ENCODE measurements at places on chromosomes 12 and 14.
A peak's percentile ranks its signal among the peaks of the same experiment; 100 is the strongest.

- DNase-seq, result no peak
Observed at GRCh38 chr14:63752449-63753169, 24.7 kb upstream of the SGPP1 start.

- DNase-seq, result no peak
Observed at GRCh38 chr12:115349711-115350110, 665.7 kb upstream of the TBX3 start.

DNA sequence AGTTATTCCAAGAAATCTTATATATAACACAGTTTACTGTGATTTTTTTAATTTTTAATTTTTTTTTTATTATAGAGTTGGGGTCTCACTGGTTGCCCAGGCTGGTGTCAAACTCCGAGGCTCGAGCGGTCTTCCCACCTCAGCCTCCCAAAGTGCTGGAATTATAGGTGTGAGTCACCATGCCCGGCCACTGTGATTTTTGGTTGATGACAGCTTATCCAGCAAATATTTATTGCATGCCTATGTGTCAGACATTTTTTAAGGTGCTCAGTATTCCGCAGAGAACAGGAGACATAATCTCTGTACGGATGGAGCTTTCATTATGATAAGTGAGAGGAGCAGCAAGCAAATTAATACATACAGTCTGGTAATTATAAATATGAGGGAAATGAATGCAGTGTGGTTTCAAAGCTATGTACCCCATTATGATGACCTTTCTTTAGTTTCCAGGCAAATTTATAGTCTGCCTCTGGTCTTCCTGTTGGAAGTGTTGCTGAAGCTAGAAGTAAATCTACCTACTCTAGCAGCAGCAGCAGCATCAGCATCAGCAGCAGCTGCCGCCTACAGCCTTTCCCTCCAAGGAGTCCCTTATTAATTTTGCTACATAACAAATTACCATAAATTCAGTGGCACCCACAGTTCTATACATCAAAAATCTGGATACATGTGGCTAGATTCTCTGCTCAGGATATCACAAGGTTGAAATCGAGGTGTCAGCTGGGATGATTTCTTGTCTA lies 32.3 kb downstream of the FRS2 start:
- no peak for DNase-seq

- no peak for DNase-seq
Observed at GRCh38 chr14:89089330-89089729, 264.9 kb downstream of the TTC8 start.

- DNase-seq, result no peak
Observed at GRCh38 chr14:61129168-61129745, 148.2 kb downstream of the SLC38A6 start.

- peak; percentile 26 for DNase-seq
Observed at GRCh38 chr14:93733631-93734030, 54.7 kb downstream of the PRIMA1 start.

DNA sequence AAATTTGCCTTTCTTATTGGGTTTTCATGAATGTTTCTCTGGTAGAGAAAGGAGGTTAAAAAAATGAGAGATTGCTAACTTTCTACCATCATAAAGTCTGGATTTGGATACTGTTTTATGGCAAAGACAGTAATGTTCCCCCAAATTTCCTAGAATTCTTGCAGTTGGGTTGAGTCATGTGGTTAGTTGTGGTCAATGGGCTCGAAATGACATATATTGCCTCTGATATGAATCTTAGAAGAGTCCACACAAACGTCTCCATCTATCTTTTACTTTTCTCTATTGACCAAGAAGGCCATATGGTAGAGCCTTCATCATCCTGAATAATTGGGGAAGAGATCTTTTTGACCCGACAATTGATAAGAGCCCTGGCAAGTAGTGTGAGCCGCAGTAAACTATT lies 119.5 kb upstream of the PMCH start:
- no peak for DNase-seq

- no peak for DNase-seq
Observed at GRCh38 chr12:131258398-131258797, 304.7 kb downstream of the ADGRD1 start.

- no peak for DNase-seq
Observed at GRCh38 chr12:46244273-46244915, 24.4 kb downstream of the SLC38A1 start.

- DNase-seq, result no peak
Observed at GRCh38 chr12:20463913-20464524, 95.7 kb downstream of the PDE3A start.

GRCh38 chr12:211639-212414 lies 2.1 kb downstream of the SLC6A12 start:
- no peak for DNase-seq

- DNase-seq, result no peak
Observed at GRCh38 chr14:95354834-95355233, 35.1 kb upstream of the CLMN start.

- no peak for DNase-seq
Observed at GRCh38 chr12:9066755-9067423, 48.8 kb downstream of the A2M start.

DNA sequence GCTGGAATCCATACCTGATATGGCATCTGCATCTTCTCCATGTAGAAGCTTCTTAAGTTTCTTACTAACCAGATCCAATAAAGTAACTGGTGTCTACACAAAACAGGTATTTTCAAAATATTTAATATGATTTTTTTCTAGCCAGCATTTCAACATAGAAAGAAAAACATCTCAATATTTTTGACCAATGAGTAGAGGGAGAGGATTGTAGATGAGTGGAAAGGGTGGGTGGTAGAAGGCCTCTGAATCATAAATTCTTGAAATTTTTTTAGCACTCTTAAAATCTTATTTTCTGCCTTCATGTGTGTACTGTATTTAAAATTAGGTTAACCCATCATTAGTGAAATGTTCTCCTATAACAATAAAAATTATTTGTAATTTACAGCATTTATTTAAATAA lies 18.0 kb downstream of the DEPDC4 start:
- DNase-seq, result no peak

- DNase-seq, result peak; percentile 73
Observed at GRCh38 chr14:81269100-81269978, 48.6 kb upstream of the GTF2A1 start.

- DNase-seq, result peak; percentile 75
Observed at GRCh38 chr12:64796205-64796845, 28.1 kb upstream of the TBC1D30 start.

DNA sequence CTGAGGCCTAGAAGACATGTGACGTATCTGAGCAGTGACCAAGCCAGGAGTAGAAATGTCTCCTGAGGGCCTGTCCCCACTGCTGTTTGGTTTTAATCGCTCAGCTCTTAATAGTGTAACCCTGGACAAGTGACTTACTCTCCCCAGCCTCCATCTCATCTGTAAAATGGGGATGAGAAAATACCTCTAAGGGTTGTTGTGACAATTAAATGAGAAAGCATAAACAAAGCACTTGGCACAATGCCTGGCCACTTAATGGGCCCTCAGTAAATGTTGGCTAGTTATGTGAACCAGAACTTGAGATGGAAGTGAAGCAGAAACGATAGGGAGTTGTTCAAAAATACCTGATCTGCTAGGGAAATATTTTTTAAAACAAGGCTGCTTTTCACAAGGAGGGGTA lies 58.2 kb downstream of the HMGA2 start:
- no peak for DNase-seq

- DNase-seq, result no peak
Observed at GRCh38 chr14:42277840-42278239, 671.2 kb downstream of the LRFN5 start.

- DNase-seq, result no peak
Observed at GRCh38 chr14:76320486-76320885, 55.5 kb upstream of the ESRRB start.

DNA sequence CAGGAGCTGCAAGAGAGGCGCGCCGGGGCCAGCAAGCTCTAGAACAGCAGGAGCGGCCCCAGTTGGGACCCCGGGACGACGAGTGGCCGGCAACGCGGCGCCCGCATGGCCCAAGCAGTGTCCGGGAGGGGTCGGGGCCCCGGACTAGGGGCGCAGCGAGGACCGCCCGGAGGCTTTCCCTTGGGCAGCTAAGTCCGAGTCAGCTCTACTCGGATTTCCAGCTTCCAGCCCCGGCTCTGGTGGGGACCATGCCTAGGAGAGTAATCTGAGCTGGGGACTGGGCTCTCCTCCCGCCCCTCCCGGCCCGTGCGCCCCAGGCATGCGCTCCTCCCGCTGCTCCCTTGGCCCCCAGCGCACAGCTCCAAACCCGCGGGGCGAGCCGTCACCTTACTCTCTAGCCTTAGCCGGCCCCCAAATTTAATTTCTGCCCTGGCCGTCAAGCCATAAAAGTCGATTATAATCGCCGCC lies 41.6 kb upstream of the CAPRIN2 start:
- DNase-seq, result no peak

- DNase-seq, result no peak
Observed at GRCh38 chr14:102900631-102901571, 21.6 kb upstream of the AMN start.

DNA sequence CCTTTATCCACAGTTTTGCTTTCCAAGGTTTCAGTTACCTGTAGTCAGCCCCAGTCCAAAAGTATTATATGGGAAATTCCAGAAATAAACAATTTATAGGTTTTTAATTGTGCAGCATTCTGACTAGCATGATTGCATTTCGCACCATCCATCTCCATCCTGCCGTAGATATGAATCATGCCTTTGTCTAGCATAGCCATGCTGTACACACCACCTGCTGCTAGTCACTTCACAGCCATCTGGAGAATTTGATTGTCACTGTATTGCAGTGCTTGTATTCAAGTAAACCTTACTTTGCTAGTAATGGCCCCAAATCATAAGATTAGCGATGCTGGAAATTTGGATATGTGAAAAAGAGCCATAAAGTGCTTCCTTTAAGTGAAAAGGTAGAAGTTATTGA lies 36.0 kb downstream of the MUCL1 start:
- peak; percentile 10 for DNase-seq

- DNase-seq, result no peak
Observed at GRCh38 chr14:75770635-75771034, 109.6 kb downstream of the TTLL5 start.

DNA sequence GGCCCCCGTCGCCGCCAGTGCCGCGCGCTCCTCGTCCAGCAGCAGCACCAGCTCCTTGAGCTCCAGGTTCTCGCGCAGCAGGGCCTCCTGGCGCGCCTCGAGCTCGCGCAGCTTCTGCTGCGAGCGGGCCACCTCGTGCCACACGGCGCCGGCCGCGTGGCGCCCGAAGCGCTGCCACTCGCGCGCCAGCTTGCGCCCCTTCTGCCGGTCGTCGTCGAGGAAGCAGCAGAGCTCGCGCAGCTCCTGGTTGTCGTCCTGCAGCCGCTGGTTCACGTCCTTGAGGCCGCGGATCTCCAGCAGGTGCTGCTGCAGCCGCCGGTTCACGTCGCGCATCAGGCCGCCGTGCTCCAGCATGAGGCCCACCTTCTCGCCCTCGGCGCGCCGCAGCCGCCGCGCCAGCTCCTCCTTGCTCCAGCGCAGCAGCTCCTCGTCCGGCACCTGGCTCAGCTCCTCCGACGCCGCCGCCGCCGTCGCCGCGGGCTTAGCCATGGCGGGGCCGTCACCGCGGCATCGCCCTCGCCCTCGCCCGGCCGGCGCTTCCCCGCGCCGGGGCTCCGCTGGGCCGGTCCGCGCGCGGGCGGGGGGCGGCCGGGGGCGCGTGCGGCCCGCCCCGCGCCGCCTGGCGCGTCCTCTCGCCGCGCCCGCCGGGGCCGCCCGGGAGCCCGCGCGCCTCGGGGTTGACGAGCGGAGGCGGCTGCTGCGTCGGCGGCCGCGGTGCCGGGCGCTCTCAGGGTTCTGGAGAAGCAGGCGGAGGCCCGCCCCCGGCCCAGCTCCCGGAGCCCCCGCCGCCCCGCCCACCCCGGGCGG lies at the start of gene CCDC85C:
Gene CCDC85C (minus strand): TSS at position 737 of the 807 bp plus-strand sequence. CDS start 248 bp downstream, at position 489.
- DNase-seq, result no peak

DNA sequence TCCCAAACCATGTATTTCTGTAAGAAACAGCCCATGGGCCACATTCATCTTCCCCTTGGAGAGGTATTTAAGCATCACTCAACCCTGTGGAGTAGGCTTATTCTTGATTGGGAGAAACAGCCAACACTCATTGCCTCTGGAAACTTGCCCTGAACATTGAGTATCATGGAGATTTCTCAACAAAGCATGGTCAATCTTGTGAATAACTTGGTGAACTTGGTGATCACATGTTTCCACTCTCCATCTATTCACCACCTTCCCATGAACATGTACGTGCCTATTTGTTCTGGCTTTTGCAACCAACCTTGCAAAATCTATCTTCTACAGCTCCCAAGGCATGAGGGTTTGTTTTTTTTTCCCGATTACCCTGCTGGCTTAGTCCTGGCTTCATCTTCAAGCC lies 163.2 kb downstream of the PAH start:
- no peak for DNase-seq

GRCh38 chr12:68867606-68868005 lies 59.6 kb downstream of the MDM2 start:
- no peak for DNase-seq

DNA sequence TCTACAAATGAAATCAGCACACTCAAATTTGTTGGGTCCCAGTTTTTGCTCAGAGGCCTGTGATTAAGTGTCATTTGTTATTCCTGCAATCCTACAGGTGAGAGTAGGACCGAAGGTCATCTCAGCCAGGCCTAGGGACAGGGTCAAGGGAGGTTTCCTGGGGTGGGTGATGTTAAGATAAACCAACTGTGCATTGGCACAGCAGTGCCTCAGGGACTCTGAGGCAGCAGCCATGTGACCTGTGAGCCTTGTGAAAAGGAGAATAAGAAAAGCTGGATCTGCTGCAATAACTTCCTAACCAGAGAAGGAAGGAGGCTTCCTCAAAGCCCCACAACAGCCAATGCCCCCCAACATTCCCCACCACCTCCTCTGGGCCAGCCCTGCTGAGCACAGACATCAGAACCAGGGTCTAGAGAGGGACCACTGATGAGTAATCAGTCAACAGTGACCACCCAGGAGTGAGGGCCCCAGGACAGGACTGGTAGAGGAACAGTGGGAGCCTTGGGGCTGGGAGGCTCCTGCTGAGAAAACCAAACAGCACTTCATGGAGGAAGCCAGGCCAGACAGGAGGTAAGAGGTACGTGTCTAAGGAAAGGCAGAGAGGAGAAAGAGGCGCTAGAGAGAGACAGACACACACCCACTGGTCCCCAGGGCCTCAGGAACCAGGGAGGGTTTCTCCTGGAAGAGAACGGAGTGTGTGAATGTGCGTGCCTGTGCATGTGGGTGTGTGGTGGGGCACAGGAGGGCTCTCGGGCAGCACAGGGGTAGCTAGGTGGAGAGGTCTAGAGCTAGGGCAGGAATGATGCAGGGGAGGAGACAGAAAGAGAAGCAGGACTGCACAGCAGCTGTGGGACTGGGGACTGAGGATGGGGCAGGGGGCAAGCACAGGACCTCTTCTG lies 82.4 kb downstream of the ITPK1 start:
- no peak for DNase-seq

DNA sequence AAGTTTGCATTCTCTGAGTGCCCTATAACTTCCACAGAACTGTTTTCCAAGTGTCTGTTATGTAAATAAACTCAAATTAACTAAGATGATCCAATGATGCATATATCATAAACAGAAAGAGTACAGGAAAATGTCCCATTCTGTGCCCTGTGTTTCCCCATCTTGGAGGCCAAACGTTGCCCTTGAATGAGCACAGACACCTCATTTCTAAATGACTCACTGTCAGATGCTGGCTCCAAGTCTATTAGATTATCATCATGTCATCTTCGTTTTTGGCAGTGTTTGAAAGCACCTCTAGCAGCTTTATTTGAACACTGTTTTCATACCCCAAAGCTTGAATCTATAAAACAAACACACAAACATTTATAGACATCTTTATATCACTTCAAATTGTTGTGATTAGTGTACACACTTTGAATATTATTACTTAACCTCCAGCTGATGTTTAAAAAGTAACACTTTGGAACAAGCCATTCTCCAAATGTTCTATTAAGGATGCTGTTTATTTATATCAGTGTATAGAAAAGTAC lies 424.2 kb downstream of the NOVA1 start:
- no peak for DNase-seq

GRCh38 chr14:23033801-23034497 lies 751 bp downstream of the PSMB5 start:
- DNase-seq, result no peak

Measured in hippocampal formation (tissue), 2 donors.